ENCODE measurements at places on chromosomes 3 and 15.

- DNase-seq: no peak
Observed at GRCh38 chr3:43126536-43126935, 20.7 kb upstream of the POMGNT2 start.

DNA sequence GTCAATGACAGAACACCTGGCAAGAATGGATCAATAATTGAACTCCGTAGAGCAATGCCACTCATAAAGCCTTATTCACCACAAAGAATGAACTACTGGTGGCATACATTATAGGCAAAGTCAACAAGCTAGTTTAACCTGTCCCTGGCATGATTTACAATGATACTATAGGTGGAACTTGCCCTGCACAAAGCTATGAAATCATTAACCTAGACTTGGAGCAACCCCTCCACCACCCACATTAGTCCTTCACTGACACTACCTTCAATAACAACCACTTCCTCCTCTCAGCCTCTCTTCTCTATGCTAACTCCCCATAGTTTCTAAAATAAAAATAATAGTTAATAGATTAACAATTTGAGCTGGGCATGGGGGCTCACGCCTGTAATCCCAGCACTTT, 54.4 kb downstream of the ACAP2 start:
- no peak for DNase-seq

DNA sequence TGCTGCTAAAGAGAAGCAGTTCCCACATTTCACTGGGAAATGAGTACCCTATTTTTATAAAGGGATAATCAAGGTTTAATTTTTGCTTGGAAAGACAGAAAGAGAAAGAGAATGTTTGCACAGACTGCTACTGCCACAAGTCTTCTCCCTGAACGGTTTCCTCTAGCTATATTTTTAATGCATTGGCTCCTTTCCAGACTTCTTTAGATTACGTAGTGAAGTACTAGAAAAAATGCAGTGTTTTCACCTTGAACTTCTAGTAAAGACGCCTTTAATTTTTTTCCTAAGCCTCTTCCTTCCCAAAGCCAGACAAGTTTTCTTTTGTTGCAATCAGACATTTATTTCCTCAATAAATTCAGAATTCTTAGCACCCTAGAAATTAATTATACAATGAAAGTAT, 248.3 kb upstream of the CCDC54 start:
- no peak for DNase-seq

DNA sequence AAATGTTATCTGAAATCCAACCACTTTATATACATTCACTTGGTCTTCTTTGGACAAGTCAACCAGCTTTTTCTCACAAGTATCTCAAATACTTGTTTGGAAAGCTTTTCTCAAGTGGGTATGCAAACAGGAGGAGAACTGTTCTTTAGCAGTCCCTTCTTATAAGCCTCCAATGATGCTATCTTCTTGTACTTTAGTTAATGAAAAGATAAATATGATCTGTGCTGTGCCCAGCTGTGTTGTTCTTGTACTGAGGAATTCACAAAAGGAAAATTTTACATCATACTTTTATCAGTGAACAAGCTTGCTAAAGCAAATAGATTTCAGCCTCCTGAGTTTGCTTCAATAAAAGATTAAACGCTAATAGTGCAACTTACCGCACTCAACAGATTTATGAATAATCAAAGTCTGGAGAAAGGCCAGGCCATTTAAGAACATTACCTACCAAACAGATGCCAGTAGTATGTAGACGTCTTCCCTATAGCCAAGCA, 395.2 kb downstream of the MECOM start:
- no peak for DNase-seq

GRCh38 chr3:112424394-112424793, 74.9 kb downstream of the BTLA start:
- no peak for DNase-seq

GRCh38 chr3:172102123-172102882, 62.9 kb downstream of the FNDC3B start:
- DNase-seq: no peak

- DNase-seq: no peak
Observed at GRCh38 chr15:99508852-99509251, 56.9 kb upstream of the MEF2A start.

DNA sequence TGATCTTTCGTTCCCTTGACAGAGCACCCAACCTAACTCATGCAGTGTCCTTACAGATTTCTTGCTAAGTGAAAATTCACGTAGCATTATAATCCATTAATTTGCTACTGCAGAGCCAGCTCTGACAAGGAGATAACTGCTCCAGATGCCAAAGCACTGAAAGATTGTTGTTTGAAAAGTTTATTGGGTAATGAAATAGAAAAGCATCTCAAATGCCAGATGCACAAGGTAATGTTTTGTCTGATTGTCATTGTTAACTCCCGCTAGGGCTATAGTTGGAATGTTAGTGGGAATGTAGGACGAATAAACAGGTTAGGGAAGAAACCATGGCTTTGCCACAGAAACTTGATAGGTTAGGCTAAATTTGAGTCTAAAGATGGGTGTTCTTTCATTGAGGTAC, 20.2 kb upstream of the SLC2A2 start:
- no peak for DNase-seq

DNA sequence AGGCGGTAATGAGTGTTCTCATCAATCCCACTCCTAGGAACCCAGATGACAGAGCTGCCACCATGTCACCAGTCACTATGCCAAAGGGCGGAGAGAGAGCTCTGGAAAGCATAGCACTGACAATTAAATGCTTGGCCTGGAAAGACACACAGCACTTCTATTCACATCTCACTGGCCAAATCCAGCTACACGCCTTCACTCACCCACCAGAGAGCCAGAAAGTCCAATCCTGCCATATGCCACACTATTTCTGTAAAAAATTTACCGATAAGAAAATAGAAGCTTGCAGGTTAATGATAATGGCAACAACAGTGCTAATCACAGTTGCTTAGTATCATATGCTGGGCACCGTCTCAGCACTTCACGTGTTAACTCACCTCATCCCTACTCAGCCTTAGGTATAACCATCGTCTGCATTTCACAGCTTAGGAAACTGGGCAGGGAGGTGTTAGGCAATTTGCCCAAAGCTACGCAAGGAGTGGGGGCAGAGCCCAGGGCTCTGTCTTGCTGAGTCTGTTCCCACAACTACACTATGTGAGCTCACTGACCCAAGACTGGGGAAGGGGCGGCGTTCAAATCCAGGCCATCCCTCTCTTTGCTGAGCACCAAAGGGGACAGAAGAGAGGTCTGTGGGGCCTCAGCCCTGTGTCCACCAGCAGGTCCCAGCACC, 16.5 kb downstream of the KLHL25 start:
- no peak for DNase-seq

- DNase-seq: no peak
Observed at GRCh38 chr15:67177752-67178151, 76.7 kb downstream of the AAGAB start.

- no peak for DNase-seq
Observed at GRCh38 chr3:187986514-187986934, 167.4 kb upstream of the LPP start.

DNA sequence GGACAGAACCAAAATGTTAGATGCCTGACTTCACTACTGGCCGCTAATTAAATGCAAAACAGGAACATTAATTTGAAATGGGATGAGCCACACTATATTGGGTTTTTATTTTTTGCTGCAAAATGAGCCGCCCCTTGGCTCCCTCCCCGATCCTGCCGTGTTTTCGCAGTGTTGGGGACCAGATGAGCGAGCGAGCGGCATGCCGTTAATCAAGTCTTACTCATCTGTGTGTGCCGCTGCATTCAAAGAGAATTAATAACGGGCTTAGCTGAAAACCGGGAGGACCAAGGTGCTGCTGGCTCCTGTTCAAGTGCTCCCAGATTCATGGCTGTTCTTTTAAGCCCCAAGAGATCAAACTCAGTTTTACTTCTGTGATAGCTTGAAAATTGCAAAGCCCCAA, 20.0 kb downstream of the TAFA4 start:
- DNase-seq: no peak

DNA sequence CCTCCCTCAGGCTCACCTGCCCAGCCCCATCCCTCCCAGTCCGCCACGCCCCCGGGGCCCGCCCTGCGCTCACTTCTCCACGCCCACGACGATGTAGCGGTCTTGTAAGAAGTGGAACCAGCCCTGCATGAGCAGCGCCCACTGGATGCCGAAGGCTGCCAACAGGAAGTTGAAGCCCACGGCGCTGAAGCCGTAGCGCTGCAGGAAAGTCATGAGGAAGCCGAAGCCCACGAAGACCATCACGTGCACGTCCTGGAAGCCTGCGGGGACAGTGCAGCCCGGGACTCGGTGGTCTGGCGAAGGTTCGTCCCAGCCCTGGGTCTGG, 9.7 kb downstream of the RHCG start:
- DNase-seq: no peak

GRCh38 chr3:193897288-193897687, 238.7 kb upstream of the HES1 start:
- DNase-seq: no peak

- DNase-seq: no peak
Observed at GRCh38 chr3:150080058-150080730, 109.5 kb upstream of the PFN2 start.

DNA sequence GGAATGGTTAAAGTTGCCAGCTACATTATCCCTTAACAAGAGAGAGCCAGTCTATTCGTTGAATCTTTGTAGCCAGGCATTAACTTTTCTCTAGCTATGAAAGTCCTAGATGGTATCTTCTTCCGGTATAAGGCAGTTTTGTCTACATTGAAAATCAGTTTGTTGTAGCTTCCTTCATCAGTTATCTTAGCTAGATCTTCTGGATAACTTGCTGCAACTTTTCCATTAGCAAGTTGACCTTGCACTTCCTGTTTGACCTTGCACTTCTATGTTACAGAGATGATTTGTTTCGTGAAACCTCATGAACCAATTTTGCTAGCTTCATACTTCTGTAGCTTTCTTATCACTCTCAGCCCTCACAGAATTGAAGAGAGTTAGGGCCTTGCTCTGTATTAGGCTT, 24.1 kb downstream of the TOPAZ1 start:
- no peak for DNase-seq

DNA sequence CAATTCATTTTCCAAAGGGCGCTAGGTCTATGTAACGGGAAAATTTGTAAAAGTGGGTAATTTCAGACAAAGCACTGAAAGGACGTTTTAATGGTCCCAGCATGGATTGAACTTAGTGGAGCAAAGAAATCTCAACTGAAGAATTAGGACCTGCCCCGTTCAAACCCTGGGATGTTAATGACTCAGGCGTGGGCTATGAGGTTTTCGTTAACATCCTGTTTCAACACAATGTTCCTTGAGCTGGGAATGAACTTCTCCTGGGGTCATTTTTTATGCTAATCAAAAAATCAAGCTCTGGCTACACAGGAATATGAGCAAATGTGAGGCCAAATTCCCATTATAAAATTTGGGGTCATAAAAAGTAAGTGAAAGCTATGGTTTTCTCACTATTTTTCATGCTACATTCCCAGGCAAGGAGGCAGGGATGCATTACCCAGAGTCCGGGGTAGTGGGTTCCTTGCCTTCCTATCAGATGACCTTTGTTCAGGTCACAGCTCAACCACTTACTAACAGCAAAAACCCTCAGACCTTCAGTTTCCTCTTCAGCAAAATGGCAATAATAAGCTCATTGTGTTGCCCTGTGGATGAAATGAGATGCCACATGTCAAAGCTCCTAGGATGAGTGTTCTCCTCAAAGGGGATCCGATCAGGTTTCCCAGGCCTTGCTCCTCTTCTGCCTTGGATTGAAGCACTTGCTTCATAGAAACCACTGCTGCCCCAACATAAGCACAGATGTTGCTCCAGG, 271.4 kb downstream of the ARRDC4 start:
- no peak for DNase-seq

DNA sequence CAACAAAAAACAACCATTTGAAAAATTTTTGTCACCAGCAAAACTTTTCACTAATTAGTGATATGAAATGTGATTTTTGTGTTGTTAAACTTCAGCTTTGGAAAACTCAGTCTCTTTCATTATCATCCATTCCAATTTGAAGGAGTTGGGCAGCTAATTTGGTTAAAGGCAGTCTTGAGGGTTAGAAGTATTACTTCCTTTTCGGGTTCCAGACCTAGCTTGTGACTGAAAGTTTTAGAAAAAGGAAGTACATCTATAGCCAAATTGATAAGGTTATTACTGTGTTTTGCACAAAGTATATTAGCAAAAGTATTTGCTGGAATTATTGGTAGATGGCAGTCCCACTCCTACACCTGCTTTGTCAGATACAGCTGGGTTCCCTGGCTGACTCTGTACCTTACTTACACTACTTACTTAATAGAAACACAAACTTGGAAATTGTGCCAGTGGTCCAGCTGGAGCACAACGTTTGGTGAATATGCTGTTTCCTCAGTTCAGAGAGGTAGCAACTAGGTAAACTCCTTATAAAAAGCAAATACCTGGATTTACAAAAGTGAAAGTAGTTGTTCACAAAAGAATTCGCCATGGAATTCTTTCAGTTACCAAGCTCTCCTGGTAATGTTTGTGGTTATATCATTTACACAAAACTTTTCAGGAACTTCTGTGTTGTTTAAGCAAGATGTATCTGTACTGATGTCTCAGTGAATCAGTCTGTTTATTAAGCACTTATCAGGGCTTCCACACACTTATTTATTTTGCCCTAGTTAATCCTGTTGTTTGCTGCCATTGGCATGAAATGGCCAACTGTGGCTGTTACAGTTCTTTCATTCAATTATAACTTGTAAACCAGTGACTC, 31.6 kb downstream of the TIPARP start:
- DNase-seq: no peak

DNA sequence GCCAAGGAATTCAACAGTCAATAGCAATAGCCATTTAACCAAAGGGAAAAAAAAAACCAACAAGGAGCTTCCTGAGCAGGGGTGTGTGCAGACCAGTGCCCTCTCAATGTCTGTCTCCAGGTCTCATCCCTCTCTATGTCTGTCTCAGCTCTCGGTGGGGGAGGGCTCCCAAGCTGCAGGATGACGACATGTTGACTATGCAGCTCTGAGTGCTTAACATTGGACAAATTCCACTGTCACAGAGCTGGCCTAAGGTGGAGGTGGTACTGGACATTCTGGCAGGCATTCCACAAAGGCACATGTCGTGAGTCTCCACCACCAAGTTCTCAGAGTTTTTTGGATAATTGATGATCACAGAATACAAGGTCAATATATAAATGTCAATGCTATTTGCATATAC, 2.0 kb upstream of the CAPN7 start:
- DNase-seq: no peak

DNA sequence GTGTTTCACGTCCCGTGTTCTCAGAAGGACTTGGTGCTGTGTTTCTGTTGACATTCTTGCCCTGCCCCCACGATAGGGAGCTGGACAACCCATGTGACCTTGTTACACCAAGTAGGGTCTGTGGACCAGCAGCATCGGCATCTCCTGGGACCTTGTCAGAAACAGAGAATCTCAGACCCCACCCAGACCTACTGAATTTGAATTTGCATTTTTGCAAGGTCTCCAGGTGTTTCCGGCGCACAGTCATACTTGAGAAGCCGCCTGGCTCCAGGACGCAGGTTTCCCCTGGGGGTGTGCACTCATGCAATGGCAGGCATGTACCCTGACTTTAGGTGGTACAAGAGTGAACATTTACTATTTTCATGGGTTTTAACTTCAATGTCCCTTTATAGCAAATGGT, 117.9 kb downstream of the TLE3 start:
- DNase-seq: no peak

GRCh38 chr3:52490939-52491526, 4.1 kb upstream of the STAB1 start:
- no peak for DNase-seq

GRCh38 chr3:7879572-7879971, 622.1 kb upstream of the LMCD1 start:
- DNase-seq: no peak
